ENCODE measurements at places on chromosomes 1 and 21.

DNA sequence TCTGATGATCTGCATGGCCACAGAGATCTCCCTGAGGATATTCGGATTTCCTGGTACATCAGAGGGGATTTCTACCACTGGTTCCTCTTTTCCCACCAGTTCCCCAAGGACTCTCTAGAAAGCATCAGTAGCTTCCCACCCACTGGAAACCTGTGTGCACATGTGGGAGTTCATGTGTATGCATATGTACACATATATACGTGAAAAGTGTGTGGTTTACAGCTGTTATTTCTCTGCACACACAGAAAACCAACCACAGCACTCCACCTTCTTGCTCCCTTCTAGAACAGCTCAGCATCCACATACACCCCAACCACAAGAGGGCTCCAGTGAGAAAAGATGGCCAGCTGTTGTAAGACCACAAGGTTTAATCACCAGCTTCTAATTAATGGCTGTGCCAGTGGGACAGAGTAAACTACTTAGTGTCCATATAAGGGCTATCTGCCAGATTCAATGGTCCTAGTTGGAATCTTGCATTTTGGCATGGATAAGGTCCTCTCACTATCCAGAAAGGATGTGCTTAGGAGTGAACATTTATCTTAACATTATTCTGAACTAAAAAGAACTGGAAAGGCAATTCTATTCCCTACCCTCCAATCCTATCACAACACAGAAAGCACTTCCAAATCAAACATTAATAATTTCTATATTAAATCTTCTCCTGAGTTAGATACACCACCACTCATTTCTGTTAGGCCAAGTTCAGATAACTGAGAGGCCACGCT lies 24.1 kb downstream of the GPR3 start:
- no peak for DNase-seq

DNA sequence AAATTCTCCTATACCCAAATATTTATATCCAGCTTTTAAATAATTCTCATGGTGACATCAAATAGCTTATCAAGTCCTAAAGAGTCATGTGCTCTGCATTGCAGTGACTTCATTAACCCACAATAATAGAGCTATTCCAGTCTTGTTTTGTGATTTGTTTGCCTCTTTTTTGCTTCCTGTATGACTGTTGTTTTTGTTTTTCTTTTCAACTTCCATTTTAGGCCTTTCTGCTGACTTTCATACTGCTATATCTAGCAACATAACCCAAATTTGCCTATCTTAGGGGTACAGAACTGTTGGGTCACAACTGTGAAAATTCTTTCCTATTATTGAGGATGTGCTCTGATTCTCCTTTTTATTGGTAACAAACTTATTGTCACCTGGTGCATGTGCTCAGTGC lies 30.3 kb downstream of the SPATA17 start:
- DNase-seq: no peak

GRCh38 chr1:247456021-247456420 lies 1.9 kb downstream of the OR2B11 start:
- DNase-seq: no peak

- no peak for DNase-seq
These were observed 76.7 kb downstream of the UBR4 start for GRCh38 chr1:19133360-19133759.

- no peak for DNase-seq
These were observed 93.0 kb upstream of the GCLM start for GRCh38 chr1:94002046-94002787.

DNA sequence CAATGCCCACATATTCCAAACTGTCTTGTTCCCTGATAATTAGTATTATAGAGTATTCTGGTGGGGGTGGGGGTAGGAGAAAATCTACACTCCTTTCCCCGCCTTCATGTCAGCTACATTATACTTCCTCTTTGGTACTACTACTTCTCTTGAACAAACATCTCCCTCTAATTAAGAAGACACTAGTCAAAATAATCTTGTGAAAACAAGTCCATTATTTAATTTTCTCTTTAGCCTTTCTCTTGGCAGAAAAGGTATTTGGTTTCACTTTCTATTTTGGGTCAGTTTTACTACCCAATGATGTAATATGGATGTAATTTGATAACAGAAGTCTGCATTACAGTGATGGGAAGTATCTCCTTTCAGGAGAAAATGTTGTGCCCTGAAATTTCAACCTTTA lies 22.5 kb downstream of the NTMT2 start:
- no peak for DNase-seq

DNA sequence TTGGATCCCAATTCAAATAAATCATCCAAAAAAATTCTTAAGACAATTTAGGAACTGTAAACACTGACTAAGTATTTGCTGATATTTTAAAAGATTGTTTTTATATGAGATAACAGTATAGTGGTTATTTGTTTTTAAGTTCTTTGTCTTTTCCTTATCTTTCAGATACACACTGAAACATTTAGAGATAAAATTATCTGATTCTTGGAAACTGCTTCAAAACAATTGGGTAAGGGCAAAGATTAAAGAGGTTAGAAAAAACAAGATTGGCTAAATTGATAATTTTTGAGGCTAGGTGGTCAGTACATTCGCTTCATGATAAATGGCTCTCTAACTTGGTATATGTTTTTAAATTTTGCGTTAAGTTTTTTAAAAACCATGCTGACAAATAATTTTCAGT lies 117.3 kb downstream of the PSMG1 start:
- no peak for DNase-seq

GRCh38 chr21:24115141-24115540 lies 1492.1 kb downstream of the MRPL39 start:
- no peak for DNase-seq

GRCh38 chr21:31887391-31887841 lies 14.6 kb downstream of the HUNK start:
- DNase-seq: no peak

GRCh38 chr1:101203820-101204540 lies 32.8 kb upstream of the S1PR1 start:
- no peak for DNase-seq

- DNase-seq: no peak
These were observed 162.1 kb downstream of the PTPRU start for GRCh38 chr1:29398431-29398830.

DNA sequence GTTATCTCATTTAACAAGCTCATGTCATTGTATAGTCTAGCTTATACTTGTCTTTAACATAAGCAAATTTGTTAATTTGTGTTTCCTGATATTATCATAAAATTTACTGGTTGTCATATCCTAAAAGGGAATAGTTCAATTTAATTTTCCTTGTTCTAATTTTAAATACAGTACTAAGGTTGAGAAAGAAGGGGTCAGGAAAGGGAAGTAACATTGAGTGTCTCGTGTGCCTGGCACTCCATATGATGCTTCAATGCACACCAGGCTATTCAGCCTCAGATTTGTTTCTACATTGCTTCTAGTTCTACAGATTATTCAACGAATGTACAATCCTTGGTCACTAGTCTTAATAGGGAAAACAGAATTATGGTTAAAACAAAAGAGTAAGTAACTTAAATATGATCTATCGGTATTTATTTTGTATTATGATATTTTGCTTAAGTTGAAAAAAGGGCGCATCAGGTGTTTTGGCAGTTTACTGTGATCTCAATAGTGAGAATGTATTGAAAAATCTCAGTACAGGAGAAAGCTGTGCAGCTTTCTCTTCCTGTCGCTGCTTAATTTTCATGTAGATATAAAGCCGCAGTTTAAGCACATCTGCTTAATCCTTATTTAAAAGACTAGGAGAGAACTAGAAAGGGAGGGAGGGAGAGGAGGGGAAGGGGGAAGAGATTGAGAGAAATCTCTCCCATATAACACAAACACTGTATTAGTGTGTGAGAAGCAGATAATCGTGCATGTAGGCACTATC lies 13.0 kb downstream of the PTPRC start:
- DNase-seq: no peak

DNA sequence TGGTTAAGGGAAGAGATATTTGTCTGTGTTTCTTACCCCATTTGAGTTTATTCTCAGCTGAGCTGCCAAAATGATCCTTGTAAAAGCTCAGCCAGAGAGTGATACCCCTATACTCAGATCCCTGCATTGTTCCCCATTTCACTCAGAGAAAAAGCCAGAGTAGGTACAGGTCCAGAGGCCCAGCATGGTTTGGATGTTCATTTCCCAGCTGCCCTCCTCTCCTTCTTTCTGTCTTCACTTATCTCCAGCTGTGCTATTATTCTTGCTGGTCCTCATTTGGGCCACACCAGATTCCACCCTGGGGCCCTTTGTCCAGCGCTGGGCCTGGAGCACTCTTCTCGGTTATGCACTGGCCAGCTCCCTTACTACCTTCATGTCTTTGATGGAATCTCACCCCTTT lies 187.7 kb downstream of the CHRM3 start:
- no peak for DNase-seq

DNA sequence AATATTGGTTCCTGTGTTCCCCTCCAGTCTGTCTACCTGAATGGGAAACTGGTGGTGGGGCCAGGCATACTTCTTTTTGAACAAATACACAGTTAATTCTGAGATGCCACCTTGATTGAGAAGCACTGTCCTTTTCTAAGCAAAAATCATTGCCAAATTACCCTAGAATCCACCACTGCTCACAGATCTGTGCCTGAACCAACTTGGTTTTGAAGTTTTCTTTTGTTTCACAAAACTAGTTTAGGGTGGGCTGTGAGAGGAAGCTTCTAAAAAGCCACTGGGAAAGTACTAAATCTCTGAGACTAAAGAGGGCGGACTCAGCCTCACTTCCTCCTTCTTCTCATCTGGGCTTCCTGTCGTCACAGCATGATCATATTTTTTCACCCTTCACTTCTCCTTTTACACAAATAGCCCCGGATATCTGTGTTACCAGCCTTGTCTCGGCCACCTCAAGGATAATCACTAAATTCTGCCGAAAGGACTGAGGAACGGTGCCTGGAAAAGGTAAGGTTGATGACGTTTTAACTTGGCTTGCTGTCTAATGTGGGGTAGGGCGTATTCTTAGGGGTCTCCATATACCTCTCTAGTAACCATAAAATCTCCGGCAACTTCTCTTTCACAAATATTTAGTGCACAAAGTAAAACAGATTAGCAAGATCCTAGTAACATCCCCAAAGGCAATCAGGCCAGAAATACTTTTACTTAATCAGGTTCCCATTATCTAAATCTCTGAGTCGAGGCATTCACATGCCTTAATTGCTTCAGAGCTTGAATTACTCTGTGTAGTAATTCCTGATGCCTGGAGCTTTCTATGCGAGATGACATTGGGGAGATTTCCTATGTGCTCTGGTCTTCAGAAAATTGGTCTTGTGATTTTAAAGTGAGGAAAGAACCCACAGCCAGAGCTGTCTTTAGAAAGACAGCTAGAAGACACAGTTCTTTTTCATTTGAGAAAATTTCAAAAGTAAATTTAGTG lies at the start of gene CD53:
Gene CD53, plus strand, starts transcription at position 404 of the 976 bp plus-strand sequence. CDS start 18,261 bp downstream, outside the sequence.
- DNase-seq: no peak

DNA sequence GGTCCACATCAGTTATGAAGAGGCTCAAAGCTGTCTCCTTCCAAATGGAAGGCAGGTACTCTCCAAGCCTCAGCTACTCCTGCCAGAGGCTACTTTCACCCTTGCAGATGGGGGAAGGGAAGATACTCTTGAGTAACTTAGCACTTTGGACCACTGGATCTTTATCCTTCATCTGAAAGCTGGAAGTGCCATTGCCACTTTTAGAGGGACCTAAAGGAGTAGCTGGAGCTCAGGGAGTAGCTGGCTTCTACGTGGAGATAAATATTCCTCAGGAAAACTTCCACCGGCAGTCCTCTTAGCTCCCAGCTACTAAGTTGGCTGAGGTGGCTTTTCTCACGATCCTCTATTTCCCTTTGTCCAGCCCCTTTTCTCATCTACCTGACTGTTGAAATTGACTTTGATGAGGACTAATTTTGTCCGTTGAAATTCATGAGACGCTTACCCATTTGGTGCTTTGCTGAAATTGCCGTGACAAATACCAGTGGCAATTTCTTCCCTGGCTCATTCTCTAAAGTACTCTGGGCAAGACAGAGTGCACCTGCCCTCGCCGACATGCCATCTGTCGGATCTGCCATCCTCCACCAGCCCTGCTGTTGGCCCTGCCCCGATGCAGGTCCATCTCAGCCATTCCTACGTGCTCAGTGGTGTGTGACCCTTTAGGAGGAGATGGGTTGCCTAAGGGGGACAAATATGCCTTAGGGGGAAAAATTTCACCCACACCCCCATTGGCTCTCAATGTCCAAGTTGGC lies 13.6 kb downstream of the IGSF21 start:
- no peak for DNase-seq

DNA sequence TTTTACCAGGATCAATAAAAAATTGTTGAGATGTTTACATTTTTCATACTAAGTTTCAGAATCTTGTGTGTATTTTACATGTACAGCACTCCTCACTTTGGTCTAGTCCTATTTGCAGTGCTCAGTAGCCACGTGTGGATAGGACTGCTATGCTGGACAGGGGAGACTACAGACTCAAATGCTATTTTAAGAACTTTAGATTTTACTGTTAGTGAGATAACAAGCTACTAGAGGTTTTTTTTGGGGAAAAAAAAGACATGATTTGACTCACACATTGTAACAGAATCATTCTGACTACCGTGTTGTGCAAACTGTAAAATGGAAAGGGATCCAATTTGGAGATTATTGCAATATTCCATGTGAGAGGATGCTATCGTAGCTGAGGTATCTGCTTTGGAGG lies 418.9 kb upstream of the PRMT6 start:
- no peak for DNase-seq

GRCh38 chr1:153882296-153882912 lies 40.4 kb downstream of the GATAD2B start:
- no peak for DNase-seq

DNA sequence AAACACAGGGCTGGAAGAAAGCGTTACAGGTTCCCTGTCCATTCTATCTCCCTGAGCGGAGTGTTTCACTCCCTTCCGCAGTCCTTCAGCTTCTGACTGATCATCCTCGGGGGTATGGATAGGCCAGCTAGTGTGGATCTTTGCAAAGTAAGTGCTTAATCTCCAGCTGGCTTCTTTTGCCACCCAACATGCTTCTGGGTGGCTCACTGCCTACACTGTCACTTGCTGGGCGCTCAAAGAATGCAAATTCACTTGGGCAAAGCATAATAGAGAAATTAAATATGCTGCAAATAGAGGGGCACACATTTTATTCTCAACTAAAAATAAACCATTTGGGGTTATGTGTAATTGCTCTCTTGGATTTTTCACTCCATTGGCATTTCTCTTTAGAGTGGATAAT lies 265.6 kb downstream of the TNR start:
- no peak for DNase-seq

DNA sequence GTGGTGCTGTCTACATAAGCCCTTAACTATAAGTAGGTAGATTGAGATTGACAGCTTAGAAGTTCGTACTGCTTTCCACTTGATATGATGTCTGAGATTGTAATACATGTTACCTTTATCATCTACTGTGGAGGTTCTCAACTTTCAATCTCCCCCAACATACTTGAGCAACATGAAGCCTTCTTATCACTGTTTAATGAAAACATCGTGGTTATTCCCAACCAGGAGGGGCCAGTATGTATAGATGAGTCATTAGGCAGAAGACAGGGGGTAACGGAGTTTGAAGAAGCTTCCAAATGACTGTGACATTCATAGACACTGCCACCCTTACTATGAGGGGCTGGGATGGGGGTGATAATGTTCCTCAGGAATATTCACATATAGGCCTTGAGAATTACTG lies 36.0 kb downstream of the CENPF start:
- no peak for DNase-seq

Data from thoracic aorta (tissue), 2 donors.